ENCODE measurements at places on chromosomes 16 and 17. TPM values are rescaled to one million over a fixed set of nuclear protein-coding genes. Genes with fewer than 3 reads are reported as not detected.

MT1H gene
- total RNA-seq = not detected

ADAD2 gene
- not detected for total RNA-seq

DNA sequence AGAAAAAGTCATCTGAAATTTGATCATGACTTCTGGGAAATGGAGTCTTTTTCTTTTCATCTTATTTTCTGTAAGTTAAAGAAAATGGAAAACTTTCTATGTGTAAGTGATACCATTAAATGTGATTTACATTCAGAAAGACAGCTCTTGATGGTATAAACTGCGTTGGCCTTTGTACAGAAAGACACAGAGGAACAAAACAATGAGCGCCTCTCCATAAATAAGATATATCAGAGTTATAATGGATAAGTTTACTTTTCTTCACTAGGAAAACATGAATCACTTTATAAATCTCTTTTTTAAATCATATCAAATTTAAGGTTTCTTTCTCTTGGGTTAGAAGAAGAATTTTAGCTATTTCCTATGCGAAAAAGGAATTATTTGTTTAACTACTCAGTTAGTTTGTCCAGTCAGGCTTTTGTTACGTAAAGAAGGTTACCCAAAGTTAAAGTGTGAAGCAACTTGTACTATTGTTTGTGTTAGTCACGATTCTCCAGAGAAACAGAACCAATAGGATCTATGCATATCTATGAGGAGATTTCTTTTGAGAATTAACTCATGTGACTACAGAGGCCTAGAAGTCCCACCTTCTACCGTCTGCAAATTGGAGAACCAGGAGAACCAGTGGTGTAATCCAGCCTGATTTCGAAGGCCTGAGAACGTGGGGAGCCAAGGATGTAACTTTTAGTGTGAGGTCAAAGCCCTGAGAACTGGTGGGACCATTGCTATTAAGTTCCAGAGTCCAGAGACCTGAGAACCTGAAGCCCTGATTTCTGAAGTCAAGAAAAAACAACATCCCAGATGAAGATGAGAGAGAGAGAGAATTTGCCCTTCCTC lies 295.4 kb upstream of the KCNJ16 start:
- no peak for DNase-seq

DNA sequence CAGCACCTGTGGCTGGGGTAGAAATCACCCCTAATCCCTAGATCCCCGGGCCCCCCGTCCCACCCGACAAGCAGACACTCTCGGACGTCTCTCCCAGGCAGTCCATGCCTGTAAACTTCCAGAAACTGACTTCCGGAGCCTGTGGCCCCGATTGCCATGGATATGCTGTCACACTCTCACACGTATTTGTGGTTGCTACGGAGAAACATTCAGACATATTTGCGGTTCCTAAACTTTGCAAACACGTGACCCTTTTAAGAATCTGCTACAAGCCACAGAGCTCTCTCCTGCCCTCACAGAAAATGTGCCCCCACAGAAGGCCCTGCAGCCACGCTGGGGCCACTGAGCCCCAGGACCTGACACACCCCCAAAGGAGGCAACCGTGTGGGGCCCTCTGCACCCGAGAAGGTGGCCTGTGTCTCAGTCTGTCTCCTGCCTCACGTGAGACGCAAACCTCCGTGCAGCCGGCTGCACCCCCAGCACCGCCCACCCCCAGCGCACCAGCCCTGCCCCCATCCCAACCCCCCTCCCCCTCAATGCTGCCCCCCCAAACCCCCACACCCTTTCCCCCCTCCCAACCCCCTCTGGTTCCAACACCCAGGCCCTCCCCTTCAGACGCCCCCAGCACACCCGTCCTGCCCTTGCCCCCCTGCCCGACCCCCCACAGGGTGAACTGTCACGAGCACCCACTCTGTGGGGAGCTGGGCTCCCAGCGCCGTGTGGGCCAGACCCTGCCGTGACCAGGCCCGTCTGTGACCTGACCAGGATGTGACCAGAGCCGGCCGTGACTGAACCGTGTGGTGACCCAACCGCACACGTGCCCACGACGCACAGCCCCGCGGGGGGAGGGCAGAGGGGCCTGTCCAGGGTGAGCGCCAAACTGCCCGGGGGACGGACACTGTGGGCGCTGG lies 66.3 kb upstream of the METRNL start:
- DNase-seq = peak; percentile 83

GRCh38 chr16:11596572-11597226 lies 10.0 kb upstream of the LITAF start:
- DNase-seq = no peak

DNA sequence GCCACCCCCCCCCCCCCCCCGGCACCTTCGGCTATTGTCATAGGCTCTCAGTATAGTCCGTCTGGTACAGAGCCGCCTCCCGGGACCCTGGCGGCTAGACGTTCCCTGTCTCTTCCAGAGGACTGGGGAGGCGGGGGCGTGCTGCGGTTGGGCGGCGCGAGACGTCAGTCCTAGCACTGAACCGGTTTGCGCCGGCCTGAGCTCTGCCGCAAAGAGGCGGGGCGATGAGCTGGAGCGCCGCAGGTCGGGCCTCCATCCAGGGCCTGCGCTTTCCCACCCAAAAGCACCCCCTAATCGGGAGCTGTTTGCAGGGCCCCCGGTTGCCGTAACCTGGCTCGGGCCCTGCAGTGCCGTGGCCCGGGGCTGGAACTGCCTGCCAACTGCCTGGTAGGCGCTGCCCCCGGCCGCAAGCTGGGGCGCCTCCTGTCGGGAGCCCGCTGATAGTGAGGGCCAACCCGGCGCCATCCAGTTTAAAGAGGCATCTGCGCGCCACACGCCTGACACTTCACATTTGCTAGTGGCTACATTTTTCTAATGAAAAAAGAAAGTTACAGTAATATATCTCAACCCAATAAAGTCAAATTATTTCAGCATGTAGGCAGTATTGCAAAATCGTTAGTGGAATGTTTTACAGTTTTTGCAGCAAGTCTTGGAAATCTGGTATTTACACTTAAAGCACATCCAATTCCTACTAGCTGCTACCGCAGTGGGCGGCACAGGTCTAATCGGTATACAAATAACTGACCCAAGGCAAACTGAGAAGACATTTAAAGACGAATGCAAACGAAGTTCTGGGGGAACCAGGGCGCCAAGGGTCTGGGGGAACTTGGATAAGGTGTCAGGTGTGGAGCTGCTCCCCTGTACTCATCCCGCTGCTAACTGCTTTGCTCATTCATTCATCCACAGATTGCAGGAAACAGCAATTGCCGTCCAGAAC lies 753 bp upstream of the USP22 start:
- peak; percentile 99 for DNase-seq

GRCh38 chr16:21159281-21159951 lies 942 bp downstream of the LDAF1 start:
- no peak for DNase-seq

- DNase-seq = no peak
Measured at GRCh38 chr16:14608111-14608566, 21.9 kb downstream of the PARN start.

GRCh38 chr17:73968680-73969079 lies 234.8 kb upstream of the RPL38 start:
- no peak for DNase-seq

- DNase-seq = peak; percentile 57
Measured at GRCh38 chr17:44221084-44221861, 1.8 kb upstream of the UBTF start.

Data from A172 (cell line).